ENCODE measurements at places on chromosomes 6 and 20. TPM values are rescaled to one million over a fixed set of nuclear protein-coding genes. Genes with fewer than 3 reads are reported as not detected.

DACT2 gene
- 27.0 TPM for polyA plus RNA-seq

GRM1 gene
- polyA plus RNA-seq, result 0.04 TPM

CITED2 gene
- polyA plus RNA-seq, result 112 TPM

SLC18B1 gene
- 19.1 TPM for polyA plus RNA-seq

NT5E gene
- polyA plus RNA-seq, result 16.1 TPM

SLC16A10 gene
- 6.1 TPM for polyA plus RNA-seq

DNA sequence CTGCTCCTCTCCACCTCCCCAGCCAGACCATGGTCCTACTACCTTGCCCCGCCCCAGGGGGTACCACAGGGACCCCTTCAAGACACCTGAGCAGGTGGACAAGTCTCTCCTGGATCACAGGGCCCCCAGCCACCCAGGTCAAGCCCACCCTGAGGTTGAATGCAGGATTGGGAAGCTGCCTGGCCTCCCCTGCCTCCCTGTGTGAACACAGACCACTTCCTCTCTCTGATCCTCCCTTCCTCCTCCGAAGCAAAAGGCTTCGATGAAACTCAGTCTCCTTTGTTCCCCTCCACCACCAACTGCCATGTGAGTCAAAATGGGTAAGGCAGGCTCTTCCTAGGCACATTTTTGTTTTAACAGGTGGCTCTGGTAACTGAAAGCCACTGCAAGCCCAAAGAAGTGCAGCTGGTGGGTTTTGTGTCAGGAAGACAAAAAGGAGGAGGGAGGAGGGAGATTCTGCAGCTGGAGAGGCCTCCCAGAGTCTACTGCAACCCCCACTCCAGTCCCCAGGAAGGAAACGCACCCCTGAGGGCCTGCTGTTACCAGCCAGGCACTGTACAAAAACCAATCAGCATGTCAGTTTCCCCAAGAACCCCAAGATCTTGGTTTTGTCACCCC, 5.4 kb downstream of the ADA start:
- DNase-seq, result no peak

- no peak for DNase-seq
Observed at GRCh38 chr6:107987805-107988204, 29.8 kb upstream of the SEC63 start.

DNA sequence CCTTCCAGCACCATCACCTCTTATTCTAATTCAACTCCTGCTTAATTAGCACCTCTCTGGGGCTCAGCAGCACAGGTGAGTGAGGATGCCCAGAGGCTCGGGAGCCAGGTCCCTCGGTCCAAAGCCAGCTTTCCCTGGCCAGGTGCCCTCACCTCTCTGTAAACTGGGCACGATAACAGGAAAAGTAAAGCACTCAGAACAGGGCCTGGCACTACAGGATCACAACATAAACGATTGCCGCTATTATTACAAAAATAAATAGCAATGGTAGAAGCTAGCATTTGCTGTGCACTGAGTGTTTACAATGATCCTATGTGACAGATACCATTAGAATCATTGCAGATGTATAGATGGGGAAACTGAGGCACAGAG, 2.6 kb downstream of the BPIFB2 start:
- no peak for DNase-seq

- DNase-seq, result no peak
Observed at GRCh38 chr6:108285381-108285780, 9.5 kb upstream of the AFG1L start.

DNA sequence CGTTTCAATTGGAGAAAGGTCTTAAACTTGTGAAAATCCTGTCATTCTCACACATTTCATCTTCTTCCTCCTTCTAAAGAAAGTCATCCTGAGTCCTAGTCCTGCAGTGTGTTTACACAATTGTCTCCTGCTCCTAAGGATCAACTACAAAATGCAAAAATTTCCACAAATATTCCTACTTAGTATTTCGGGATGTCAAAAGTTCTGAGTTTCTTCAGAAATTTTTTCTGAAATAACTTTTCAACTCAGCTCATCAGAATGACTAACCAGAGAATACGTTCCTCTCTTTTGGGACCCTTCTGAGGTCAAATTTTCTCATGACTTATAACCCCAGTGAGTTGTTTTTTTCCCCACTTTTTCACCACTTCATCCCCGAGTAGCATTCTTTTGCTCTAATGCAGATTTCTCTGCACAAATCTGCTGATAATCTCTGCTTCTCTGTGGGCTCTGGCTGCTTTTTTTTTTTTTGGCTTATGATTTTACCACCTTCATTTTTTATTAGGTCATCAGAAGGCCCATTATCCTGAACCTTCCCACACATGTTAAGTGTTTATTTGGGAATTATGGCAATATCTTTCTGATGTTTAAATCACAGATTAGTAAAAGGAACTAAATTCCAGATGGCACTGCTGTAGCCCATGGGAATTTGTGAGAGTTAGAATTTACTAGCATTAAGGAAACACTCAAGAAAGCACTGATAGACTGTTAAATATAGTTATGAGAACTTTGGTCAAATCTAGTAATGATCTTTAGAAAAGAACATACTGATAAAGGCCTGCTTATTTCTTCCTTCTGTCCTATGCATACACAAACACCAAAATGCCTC, 41.4 kb downstream of the MAP3K5 start:
- DNase-seq, result no peak

DNA sequence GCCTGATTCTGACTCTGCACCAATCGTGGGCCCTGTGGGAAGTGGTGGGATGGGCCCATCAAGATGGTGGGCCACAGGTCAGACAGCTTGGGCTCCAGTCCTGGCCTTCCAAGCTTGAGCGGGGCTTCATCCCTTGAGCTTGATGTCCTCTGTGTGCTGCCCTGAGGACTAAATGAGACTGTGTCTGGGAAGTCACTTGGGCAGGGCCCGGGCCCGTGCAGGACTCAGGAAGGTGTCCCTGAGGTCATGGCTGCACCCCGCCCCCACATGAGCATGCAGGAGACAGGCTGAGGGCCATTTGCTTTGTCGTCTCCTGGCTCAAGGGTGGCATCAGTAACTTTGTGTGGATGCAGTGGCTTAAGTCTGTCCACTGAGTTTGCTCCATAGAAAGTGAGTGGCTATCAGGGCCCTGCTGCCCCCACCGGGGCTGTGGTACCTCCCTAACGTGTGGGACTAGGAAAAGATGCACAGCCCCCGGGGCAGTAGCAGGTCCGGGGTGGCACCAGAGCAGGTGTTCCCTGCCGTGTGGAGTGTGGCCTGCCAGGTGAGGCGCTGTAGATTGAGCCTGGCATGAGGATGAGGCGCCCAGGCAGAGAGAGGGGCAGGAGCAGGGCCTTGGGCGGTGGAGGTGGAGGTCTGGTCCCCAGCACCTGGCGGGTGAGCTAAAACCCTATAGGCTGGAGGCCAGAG, 298.6 kb downstream of the TAF4 start:
- DNase-seq, result no peak

DNA sequence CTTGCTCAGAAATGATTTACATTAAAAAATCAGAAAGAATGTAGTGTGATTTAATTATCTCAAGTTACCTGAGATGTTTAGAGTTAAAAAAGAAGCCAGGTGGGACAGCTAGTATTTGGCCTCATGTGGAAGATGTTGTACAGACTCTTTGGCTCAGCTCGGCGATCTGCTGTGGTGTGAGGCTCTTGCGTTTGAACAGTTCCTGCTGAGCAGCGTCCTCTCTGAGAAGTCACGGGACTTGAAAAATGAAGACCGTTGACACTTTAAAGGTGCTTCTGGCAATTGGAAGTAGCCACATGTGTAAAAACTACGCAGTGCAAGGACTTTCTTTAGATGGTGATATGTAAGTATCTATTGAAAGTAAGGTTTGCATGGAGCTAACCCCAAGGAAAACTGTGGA, 169.0 kb downstream of the BACH2 start:
- no peak for DNase-seq

GRCh38 chr6:163395122-163395830, 19.2 kb upstream of the QKI start:
- no peak for DNase-seq

DNA sequence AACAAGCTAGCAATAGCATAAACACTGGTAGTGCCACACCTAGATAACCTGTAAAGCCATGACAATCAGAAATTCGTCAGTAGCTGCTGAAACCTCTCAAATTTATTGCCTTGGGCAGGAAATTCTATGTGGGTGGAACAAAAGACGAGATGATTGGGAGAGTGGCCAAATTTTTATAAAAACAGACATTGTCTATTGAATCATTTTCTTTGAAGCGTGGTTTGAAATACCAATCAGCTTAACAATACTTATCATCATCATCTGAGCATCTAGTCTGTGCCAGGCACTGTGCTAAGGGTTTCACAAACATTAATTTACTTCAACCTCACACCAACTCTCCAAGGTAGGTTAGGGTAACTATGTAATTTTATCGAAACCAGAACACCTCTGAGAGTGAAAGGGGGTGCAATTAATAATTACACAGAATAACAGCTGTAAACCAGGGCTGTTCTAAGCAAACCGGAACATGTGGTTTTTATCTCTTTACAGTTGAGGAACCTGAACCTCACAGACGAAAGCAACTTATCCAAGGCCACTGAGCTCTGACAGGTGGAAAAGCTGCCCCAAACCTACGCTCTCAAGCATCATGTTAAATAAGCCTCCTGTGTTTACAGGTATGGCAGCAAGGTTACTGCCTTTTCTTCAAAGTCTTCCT, 43.4 kb downstream of the NHSL1 start:
- no peak for DNase-seq

DNA sequence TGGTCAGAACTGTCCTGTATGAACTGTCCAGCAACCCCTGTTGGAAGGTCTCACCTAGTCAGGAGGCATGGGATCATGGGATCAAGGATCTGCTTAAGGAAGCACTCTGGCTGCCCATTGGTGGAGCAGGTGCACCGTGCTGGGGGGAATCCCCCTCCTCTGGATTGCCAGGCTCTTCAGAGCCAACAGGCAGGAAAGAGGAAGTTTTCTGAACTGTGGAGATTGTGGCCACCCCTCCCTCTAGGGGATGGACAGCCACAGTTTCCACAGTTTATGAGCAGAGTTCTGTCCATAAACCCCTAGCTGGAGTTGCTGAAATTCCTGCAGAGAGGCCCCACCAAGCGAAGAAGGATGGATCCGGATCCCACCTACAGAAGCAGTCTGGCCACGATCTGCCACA, 13.0 kb upstream of the HLA-DQB1 start:
- no peak for DNase-seq

DNA sequence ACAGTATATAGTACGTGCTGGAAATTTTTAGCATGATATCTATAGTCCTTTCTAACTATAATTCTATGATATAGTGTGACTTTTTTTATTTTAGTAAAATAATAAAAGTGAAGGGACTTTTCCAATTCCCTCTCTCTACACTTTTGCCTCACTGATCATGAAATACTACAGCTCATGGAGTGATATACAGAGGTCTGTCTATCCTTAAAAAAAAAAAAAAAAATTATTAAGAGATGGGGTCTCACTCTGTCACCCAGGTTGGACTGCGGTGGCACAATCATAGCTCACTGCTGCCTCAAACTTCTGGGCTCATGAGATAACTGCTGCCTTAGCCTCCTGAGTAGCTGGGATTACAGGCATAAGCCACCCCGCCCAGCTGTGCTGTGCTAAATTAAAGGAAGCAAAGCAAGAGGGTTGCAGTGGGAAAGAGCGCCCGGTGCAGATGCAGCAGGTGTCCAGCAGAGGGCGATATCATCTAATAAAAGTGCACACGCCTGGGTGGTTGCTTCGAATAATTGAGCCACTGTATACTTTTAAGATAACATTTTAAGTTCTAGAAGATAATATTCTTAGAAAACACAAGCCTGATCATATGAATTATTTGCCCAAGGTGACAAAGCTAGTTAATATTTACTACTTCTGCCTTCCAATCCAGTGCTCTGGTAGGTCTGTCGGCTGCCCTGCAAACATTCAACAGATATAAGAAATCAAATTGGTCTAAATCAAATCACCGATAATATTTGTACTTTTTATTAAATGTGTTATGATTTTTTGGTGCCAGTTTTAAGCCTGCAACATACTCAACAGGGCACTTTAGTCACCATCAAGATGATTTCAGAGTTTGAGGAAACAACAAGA, 94.9 kb upstream of the NT5E start:
- DNase-seq, result peak; percentile 46

GRCh38 chr20:21640556-21640955, 64.9 kb upstream of the PAX1 start:
- no peak for DNase-seq

- no peak for DNase-seq
Observed at GRCh38 chr6:151974061-151974617, 166.7 kb downstream of the ESR1 start.

DNA sequence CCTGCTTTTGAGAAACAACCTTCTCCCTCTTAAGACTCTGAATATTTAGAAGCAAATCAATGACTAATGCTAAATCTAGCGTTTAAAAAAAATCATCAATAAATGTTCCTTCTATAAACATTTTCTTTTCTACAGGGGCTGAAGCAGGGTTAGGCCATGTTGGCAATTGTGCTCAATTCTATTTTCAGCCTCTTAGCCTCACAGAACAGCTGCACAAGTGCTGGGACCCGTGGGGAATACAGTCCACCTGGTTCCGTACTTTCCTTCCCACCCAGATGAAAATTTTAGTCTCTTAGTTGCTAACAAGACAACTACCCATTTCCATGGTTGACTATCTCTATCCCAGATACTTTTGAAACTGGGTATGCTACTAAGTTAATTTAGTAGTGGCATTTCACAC, 138.6 kb downstream of the RPS12 start:
- no peak for DNase-seq

DNA sequence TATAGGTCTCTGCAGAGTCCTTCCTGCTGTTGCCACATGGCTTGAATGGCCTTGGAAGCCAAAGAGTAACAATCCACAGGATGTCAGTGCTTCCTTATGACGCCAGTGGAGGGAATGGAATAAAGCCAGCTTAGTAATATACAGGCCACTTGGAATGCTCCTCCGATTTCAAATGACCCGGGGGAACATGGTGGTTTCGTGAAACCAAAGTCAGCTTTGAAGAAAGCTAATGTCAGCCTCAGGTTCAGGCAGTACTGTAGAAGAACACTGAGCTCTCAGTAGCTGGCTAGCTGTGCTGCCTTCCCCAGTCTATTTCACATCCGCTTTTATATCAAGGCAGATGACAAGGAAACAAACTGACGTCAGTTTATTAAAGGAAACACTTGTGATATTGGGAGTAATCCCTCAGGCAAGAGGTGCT, 189.1 kb downstream of the DTNBP1 start:
- no peak for DNase-seq

DNA sequence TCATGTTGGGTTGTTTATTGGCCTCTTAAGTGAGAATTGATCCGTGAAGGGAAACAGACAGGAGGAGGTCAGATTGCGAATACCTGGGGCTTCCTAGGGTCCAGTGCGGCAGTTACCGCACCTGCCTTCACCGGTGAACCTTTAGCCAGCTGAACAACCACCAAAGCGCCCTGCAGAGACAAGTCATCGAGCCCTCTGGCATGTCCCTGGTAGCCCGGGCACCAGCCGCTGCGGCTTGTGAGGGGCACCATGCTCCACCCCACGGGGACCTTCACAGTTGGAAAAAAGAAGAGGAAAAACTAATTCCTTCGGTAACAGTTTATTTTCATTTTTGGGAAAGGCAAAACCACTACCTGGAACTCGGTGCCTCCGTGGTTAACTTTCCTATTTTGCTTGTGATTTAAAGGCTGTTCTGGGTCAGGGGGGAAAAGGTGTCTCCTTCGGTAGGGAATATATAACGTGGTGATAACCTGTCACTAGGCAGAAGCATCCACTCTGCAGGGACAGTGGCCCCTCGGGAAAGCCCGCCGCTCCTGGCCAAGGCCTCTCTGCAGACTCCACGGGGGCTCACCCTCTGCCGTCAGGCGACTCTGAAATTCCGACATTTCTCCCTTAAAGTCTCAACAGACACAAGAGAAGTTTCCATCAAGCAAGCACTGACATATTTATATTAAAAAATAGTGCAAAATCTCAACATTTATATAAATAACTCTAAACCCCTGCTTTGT, 30.7 kb upstream of the ZBP1 start:
- DNase-seq, result no peak
